Fibroblast of skin of back (primary cell): ENCODE measurements at places on chromosomes 12 and 14.

- no peak for DNase-seq
Measured at GRCh38 chr12:72793796-72794195, 521.6 kb downstream of the TRHDE start.

GRCh38 chr12:93601591-93601990 is 29.1 kb downstream of the SOCS2 start:
- DNase-seq: no peak

- DNase-seq: peak; percentile 46
Measured at GRCh38 chr14:33432407-33433023, 493.8 kb downstream of the NPAS3 start.

DNA sequence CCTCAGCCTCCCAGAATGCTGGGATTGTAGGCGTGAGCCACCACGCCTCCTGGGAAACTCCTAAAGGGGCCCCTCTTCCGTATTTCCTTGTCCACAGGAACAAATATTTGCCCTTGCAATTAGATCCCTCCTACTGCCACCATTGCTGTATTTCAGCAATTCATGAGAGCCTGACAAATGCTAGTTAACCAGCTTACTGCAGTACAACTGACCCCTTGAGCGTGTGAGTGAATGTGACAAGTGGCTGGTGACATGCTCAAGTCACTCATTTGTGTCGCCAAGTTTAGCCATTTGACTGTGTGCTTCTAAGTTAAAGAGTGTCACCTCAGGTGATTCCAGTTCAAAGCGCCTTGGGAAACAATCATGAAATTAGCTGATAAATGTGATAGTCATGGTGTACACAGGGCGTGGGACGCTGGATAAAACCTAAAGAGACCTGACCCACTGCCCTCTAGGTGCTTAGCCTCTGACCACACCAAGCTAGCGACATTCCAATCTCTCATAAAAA is 56.1 kb upstream of the MAP1LC3B2 start:
- no peak for DNase-seq

DNA sequence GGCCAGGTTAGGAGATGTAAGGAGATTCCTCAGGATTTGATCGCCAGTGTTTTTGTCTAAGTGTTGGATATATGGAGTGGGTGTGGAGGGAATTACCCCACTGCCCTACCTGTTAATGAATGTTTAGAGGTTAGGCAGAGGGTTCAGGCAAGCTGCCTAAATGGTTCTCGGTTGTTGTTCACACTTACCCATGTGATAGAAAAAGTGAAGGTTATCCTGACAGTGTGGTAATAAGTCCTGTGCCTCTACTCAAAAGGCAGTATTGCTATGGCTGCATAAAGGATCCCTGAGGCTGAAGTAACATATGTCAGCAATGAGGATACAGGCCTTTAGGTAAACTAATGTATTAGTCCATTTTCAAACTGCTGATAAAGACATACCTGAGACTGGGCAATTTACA is 112.0 kb downstream of the GPHN start:
- DNase-seq: no peak

- no peak for DNase-seq
Measured at GRCh38 chr14:39446131-39446744, 14.0 kb upstream of the FBXO33 start.

DNA sequence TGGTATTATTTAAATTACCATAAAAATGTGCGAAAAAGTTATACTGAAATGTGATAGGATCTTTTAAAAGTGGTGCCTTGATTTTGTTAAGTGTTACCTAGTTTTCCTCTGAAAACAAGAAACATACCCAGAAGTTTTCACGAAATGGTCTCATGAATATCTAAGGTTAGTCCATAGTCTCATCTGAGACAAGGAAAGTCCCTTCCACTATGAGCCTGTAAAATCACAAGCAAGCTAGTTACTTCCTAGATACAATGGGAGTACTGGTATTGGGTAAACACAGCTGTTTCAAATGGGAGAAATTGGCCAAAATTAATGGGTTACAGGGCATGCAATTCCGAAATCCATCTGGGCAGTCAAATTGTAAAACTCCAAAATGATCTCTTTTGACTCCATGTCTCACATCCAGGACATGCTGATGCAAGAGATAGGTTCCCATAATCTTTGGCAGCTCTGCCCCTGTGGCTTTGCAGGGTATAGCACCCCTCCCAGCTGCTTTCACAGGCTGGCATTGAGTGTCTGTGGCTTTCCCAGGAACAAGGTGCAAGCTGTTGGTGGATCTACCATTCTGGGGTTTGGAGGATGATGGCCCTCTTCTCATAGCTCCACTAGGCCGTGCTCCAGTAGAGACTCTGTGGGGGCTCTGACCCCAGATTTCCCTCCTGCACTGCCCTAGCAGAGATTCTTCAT is 271.4 kb downstream of the NAV3 start:
- DNase-seq: no peak
